ENCODE measurements at places on chromosomes 1 and 21.

DNA sequence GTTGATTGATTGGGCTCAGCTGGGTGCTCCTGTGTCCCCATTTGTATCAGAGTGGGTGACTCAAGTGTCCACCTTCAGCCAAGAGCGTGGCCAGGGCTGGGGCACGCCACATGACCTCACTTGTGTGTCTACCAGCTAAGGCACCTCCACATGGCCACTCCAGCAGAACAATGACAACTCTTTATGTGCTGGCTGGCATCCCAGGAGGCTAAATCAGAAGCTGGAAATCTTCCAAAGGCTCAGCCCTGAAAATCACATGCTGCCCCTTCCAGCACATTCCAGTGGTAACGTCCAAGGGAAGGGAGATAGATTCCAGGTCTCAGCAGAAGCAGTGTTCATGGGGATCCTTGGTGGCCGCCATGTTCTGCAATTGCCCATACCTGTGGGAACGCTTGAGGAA lies 585.5 kb downstream of the AJAP1 start:
- no peak for DNase-seq

- peak; percentile 100 for DNase-seq
Measured at GRCh38 chr1:9428601-9429341, 110.5 kb upstream of the SLC25A33 start.

DNA sequence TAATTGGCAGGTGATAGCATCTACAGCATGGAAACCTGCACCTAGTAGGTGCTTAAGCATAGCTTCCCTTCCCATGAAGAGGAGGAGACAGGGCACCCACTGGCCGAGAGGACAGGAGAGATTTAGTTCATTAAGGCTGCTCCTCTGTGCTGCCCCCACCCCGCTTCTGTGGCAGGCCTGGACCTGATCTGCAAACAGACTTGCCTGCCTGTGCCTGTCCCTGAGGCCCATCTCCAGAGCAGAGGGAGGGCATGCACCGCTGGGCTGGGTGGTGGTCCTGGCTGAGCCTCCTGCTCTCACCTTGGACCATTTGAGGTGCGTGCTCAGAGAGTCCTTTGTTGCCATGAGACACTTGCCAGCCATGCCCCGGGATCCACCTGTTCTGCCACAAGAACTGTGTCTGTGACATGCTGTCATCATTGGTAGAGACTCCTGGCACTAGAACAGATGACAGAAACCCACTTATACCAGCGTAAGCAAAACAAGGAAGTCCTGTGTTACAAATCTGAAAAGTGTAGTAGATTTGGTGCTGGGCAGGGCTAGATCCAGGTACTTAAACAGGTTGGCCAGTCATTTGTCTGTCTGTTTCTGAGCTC lies 55.6 kb downstream of the PTPRF start:
- no peak for DNase-seq

- DNase-seq: peak; percentile 39
Measured at GRCh38 chr1:247110627-247111258, 6.6 kb upstream of the ZNF669 start.

- DNase-seq: no peak
Measured at GRCh38 chr1:184941410-184941733, 32.9 kb downstream of the NIBAN1 start.

GRCh38 chr1:15633756-15634420 lies 16.6 kb downstream of the DDI2 start:
- DNase-seq: no peak

- no peak for DNase-seq
Measured at GRCh38 chr1:228148196-228148861, 1.4 kb upstream of the GJC2 start.

DNA sequence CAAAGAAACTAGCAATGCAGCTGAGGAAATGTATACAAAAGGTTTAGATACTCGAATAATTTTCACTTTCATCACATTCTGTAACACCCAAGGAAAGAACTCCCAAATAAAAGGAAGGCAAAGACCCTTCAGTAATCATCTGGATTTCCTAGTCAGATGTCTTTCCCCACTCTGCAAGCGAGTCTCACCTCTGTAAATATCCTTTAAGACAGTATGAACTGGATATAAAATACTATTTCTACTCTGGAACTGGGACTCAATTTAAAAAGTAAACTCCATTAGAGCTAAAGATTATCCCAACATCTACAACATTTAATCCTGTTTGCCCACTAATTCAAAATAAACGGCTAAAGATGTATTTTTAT lies 27.0 kb downstream of the C2CD2 start:
- no peak for DNase-seq

DNA sequence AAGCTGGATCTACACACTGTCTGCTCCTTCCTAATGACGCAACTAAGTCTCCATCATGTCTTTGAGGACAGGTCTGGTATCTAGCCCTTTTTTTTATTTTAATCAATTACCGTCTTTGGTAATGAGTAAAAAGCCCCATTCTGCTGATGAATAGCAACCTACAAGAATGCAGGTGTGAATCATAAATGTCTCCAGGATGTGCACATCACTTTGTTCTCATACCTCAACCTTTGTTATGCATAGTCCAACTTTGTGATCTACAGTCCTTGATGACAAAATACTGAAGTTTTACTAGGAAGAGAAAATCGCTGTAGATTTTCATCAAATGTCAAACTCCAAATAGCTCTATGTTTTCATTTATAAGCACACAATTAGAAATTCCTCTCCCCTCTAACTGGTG lies 39.3 kb downstream of the PLPPR5 start:
- DNase-seq: no peak

GRCh38 chr1:151461694-151462093 lies 2.4 kb upstream of the POGZ start:
- DNase-seq: no peak

GRCh38 chr21:41488080-41488479 lies 19.9 kb downstream of the TMPRSS2 start:
- no peak for DNase-seq

DNA sequence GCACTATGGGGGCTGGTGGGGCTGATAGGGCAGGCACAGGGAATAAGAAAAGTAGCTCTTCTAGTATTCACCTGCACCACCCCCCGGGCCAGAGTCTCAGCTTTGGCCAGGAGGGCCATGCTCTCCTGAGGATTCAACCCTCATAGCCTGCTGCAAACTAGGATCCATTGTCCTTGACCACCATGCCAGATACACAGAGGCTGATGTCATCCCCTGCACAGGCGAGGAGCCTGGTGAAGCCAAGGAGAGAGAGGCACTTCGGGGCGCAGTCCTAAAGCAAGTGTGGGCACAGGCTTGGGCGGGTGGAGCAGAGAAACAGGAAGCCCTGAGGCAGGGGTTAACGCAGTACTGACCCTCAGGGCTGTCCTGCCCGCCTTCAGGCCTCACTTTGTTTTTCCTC lies 29.5 kb downstream of the TMEM53 start:
- DNase-seq: no peak

GRCh38 chr1:23553231-23554126 lies 5.8 kb downstream of the ID3 start:
- DNase-seq: no peak

DNA sequence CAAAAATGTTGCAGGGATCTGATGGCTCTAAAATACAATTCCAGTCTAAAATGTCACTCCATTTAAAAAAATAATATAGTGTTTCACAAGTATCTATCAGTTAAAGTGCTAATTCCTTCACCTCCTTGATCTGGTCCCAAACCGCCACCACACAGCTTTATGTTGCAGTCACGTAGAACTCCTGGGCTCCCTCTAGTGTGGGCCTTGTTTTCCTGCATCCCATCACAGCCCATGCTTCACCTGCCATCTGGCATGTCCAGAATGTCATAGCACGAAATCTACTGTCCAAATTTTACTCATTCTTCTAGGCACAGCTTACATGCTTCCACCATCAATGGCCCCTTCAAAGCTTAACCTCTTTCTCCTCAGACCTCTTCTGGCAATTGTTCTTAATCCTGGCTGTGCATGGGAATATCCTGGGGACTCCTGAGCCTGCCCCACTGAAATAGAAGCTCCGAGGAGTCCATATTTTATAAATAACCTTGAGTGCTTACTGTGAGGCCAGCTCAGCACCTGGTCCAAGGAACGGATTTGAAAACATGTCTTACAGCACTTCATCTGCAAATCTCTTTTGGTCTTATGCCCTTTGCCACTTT lies 15.5 kb downstream of the FYB2 start:
- DNase-seq: peak; percentile 19

GRCh38 chr1:179164494-179164893 lies 65.0 kb downstream of the ABL2 start:
- DNase-seq: no peak

- no peak for DNase-seq
Measured at GRCh38 chr21:30336596-30336995, 898 bp downstream of the KRTAP27-1 start.

DNA sequence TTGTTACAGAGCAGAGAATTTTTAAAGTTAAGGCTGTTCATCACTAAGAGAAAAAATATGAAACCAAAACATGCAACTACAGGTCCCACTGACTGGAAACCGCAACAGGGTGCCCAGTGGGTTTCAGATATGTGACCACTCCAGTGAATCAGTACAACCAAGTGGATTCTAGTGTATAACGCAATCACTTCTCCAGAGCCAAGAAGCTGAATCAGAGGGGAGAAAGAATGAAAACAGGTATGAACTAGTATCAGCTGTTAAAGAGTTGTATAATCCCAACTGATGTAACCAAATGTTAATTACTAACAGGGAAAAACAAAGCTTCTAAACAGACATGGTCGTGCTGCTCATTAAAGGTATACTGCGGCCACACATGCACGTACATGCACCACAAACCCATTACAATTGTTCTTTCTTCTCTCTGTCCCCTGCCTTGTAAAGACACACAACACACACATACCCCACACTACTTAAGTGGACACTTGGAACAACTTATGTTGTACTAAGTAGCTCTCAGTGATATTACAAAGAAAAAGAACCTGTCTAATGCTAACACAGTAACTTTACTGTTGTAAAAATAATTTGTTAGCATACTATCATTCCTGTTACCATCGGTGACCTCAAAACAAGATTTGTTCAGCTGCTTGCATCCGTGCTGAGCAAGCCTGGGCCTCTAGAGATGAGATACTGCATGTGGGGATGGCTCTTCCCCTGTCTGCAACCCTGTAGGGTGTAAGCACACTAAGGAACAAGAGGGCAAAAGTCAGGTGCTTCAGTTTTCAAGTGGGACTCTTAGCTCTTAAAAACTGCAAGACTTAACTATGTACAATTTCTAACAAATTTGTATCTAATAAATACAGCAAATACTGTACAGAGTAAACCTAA lies 74.2 kb downstream of the PTPN14 start:
- DNase-seq: no peak

- no peak for DNase-seq
Measured at GRCh38 chr1:201450721-201451291, 18.2 kb downstream of the PHLDA3 start.

DNA sequence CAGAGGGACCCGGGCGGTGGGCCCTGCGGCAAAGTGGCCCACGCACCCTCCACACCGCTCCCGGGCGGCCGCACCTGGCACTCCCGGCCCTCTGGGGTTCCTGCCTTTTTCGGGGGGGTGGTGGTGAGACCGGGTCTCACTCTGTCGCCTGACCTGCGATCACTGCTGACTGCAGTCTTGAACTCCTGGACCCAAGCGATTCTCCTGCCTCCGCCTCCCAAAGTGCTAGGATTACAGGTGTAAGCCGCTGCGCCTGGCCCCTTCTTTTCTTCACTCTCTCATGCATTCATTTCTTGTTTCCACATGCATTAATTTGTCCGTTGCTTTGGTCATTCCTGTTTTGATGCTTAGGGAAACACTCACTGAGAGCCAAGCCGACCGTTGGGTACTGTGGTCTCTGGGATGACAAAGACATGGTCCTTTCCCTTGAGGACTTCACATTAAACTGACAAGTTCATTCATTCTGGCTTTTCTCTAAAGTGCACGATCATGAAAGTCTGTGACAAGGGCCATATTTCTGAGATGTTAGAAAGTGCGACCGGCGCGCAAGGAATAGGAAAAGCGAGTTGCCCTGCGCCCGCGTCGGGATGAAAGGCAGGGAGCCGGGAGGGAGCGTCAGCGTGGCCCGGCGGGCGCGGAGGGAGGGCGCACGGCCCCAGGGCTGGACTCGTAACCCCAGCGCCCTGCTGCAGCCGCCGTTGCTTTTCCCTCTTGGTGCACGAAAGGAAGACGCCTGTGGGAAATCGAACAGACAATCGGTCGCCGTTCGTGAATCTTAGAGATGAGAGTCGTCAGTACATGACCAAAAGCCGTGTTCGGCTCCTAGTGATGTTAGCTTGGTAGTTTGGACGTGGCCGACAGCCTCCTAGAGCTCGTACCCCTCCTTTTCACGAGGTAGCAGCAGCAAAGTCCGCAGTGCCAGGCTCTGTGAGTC lies 1.0 kb upstream of the MCOLN2 start:
- DNase-seq: peak; percentile 12

- DNase-seq: no peak
Measured at GRCh38 chr1:203671521-203672278, 45.1 kb downstream of the ATP2B4 start.

DNA sequence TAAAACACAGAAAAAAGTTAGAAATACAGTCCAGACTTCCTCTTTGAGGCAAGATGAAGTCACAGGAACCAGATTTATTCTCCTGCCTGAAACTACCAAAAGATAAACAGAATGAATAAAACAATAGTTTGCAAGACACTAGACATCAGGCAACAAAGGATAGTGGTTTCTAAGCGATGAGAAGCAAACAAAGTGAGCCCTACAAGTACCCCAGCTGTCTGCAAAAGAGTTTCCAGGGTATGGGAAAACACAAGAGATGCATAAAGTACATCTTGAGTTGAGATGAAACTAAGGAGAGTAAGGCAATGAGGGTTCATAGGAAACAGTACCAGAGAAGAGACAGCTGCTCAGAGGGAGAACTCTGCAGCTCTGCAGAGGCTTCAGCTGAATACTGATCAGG lies 83.3 kb upstream of the COL24A1 start:
- no peak for DNase-seq

DNA sequence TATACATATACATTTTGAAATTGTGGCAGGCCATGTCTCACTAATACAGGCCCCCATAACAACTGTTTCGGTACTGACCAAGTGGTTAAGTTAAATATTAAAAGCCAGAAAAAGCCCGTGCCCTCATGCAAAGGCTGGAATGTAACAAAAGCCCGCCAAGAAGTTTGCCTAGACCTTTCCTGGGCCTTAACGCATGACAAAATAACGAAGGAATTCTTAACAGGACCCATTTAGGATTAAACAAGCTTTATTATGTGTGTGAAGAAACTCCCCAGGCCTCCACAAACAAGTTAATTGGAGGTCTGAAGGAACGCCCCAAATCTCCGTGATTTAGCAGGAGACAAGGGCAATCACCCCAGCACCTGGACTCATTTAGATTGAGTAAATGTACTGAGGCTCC lies 42.4 kb downstream of the TNFSF4 start:
- no peak for DNase-seq

DNA sequence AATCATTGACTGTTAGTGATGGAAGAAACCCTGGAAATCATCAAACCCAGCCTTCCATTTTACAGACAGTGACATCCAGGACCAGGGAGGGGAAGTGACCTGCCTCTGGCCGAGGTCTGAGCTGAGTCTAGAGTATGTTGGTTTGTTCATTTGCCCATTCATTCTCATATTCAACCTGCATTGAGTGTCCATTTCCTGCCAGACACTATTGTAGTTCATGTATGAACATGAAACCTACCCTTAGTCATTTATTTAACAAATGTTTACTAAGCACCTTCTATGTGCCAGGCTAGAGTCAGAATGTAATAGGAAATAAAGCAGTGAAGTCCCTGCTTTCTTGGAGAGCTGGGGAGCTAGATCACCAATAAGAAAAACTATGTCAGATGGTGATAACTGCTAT lies 51.3 kb downstream of the KCND3 start:
- DNase-seq: no peak
